ENCODE measurements at places on chromosomes 2 and 18. TPM values are rescaled to one million over a fixed set of nuclear protein-coding genes. Genes with fewer than 3 reads are reported as not detected.

DNA sequence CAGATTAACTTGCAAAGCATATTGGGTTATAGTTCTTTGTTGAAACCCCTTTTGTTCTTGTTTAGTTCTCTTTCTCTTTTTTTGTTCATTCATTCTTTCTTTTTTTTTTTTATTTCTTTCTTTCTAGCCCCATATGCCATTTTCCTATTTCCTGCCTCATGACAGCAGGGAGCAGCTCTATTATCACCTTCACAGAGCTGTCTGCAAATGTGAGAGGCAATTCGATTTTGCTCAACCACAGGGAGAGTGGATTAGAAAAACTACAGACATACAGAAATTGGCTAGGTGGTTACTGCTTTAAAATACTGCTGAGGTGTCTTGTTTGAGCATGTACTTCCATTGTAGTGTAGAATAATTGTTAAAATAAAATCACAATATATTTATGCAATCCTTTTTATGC is 44.2 kb upstream of the TBR1 start:
- DNase-seq: no peak

DNA sequence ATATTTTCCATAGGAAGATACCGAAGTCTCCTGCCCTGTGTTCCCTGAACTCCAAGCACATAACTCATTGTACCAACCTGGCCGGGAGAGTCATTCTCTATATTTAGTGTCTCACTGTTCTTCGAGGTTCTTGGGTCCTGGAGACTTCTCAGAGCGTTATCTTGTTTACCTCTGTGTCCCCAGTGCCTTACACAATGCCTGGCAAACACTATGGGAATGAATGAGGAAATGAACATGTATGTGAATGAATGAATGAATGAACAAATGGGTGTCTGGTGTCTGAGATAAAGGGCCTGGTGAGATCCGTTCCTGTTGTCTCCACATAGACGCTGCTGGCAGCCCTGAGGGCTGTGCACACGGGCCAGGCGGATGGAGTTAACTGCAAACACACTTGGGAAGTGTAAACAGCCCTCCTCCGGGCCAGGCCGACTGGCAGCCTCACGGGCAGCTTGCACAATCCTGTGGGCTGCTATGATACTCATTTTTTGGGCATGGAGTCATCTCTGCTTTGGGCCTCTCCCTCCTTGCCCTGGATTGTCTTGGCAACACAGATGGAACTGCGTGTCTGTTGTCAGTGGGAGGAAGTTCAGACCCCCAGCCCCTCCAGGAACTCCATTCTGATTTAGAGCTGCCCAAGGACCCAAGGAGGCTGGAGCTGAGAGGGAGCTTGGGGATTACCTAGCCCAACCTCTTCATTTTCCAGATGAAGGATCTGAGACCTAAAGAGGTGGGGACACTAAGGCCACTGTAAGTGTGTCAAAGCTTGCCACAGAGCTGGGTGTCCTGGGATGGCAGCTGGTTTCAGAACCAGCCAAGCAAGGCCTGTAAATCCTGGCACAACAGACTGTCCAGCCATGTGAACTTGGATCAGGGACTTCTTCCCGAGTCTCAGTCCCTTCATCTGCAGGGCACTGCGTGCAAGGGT is 124.4 kb downstream of the INHBB start:
- DNase-seq: no peak

DNA sequence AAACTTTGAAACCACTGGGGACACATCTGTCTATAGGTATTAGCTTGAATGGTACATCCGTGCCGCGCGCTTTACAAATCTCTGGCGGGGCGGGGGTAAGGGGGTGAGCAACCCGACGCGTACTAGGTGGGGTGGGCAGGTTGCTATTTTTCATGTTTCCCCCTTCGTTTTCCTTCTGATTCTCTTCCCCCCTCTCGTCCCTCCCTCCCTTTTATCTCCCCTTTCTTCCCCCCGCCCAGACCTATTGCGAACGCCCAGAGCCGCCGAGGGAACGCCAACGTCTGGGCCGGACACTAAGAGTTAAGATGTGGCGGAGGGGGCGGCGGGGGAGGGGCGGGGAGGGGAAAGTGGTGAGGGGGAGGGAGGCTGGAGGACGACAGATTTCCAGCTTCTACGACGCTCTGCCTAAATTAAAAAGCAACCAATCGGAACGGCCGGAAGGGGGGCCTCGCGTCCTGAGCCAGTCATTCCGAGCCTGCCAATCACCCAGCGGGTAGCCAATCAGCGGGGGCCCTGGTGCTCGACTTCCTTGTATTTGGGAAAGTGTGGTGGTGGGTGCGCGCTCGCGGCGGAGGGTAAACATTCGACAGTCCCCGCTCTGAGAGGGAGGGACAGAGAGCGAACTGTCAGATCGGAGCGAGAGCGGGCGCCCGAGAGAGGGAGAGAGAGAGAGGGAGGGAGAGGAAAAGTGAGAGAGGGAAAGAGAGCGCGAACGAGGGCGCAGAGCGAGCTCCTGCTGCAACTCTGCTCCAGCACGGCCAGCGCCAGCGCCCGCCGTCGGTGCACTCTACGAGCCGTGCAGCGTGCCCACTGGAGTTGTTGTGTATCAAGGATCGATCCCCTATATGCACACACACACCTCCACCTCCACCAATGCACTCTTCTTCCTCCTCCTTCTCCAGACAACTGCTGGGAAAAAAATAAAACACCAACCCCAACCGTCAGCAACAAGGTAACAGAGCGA is at the start of gene POU3F3:
TSS of gene POU3F3 (plus strand) at position 582 of the 964 bp plus-strand sequence. CDS start 1,396 bp downstream, outside the sequence.
- peak; percentile 95 for DNase-seq

GRCh38 chr2:105903051-105903674 is 158.5 kb downstream of the NCK2 start:
- DNase-seq: no peak

DNA sequence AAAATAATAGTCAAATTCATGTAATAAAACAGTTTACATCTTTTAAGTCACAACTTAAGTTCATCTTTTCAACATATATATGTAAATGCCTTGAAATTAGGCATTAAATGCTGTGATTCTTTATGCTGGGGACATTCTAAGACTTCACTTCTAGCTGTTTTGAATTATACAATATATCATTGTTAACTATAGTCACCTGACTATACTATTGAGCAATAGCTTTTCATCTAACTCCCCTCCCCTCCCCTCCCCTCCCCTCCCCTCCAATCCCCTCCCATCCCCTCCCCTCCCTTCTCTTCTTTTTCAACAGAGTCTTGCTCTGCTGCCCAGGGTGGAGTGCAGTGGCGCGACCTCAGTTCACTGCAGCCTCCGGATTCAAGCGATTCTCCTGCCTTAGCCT is 16.2 kb downstream of the GALNT1 start:
- no peak for DNase-seq

DNA sequence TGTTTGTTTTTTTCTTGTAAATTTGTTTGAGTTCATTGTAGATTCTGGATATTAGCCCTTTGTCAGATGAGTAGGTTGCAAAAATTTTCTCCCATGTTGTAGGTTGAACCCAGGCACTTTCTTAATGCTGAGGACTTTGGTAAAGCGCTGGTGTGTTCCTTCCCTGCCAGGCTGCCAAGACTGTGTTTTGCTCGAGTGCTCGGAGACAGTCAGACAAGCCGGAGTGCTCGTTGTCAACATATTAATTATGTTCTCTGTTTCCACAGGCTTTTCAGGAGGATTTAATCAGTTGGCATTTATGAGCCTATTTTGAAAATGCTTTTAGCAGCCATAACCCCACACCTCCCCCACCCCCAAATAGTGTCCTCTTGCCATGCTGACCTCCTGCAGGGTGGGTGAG is 6.4 kb downstream of the MTCL1 start:
- no peak for DNase-seq

DNA sequence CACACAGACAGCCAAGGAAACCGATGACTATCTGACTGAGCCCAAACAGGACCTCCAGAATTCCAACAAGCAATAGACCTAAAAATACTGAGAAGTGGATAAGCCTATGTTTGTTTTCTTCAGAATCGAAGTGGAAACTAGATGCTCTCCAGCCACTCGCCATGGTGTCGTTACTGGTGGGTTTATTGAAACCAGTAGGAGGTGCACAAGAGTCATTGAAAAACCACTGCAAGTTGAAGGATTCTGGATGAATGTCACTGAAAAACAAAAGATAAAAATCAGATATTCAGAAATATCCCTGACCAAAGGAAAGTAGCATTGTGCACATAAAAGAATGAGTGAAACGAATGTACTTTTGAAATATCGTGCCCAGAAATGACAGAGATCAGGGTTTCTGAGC is 15.3 kb downstream of the TM4SF20 start:
- DNase-seq: no peak

DNA sequence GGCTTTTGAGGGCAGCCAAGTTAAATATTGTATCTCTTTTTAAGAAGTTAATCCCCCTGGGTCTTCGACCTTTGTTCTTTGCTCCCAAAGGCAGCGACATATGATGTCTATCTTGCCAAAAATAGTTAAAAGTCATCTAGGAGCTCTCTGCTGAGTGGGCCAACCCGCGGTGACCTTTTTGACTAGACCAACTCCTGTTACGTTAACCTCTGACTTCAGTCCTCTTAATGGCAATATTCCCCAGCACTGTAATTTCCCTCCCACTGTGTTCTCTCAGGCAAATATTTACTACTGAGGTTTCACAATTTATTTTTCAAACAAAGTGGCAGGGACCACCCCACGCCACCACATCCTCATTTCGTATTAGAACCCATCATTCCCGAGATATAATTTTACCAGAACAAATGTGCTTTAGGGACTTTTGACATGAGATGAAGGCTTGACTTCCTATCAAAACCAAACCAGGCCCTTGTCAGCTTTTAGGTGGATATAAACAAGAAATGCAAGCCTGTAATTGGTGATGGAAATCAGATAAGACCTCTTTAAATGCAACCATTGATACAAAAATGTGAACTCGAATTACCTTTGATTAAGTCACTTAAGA is 764.7 kb downstream of the SATB2 start:
- DNase-seq: no peak

DNA sequence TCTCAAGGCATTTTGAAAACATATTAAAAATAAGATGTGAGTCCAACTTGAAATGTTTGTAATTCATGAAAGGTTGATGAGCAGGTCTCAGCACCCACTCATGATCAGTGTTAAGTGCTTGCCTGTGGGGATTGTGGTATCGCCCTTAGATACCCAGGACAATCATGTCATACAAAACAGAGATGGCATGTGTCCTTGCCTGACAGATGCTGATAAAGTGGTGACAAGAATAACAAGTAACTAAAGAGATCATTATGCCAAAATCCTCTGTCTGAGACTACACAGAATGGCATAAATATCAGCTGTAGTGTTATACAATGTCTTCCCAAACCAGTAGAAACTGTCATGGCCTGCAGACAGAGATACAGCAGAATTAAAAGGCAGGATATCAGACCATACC is 930.3 kb downstream of the SUCLG1 start:
- no peak for DNase-seq

DNA sequence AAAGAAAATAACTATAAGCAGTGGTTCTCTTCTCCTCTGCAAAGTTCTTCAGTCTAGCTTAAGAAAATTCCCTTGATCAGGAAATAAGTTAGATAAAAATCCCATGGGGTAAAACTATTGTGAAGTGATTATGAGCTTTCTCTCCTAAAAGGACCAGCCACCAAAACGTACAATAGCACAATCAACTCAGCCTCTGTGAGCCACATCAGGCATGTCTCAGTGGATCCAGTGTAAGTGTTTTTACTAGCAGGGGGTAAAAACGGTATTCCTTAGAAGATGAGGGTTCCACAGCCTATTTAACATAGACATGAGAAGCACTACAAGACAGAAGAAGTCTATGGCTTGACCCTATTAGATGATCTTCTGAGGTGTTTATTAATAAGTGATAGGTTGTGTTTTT is 503.2 kb downstream of the PIK3C3 start:
- no peak for DNase-seq

DNA sequence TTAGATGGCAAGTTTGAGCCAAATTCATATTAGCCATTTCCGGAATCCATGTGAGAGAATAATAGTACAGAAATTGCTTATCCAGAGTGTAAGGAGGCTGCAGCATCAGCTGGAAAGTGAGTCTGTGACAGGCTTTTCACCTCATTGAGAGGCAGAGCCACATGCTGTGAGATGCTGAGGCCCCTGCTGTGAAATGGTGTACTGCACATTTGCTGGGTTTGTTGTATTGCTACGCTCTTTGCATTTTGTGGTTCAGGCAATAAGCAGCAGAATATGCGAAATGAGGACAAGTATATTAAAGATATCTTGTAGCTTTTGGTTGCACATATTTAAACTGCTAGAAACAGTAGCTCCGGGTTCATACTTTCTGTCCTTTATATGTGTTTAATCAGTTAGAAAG is 37.0 kb downstream of the NABP1 start:
- DNase-seq: no peak

STARD6 gene
- 0.27 TPM for polyA plus RNA-seq

SPATS2L gene
- 136 TPM for polyA plus RNA-seq

KYNU gene
- polyA plus RNA-seq: 6.2 TPM

TCF23 gene
- polyA plus RNA-seq: 0.55 TPM

ACVR1C gene
- 0.20 TPM for polyA plus RNA-seq

SPEG gene
- 16.9 TPM for polyA plus RNA-seq

PIAS2 gene
- polyA plus RNA-seq: 22.3 TPM

ABCB11 gene
- 0.09 TPM for polyA plus RNA-seq

MIB1 gene
- polyA plus RNA-seq: 61.5 TPM

AFF3 gene
- polyA plus RNA-seq: 13.5 TPM
